Astrocyte of the cerebellum (primary cell): ENCODE measurements at places on chromosomes 3 and 15.
A peak's percentile ranks its signal among the peaks of the same experiment; 100 is the strongest.

DNA sequence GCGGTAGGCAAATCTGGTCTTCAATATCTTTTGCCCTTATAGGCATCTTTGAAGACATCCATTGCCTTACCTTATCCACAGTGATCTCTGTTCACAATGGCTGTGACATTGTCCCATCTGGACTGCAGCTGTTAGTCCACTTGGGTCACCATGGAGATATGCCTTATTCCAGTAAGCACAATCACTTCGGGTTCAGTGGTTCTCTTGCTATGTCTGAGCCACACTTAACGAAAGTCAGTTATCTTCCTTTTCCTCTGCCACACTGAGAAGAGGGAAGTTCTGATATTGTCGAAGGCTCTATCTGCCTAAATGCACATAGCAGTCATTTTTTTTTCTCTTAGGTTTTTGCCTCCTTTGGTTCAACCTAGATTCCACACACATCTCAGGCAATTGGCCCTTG is 119.0 kb upstream of the SATB1 start:
- no peak for DNase-seq

- DNase-seq = no peak
Observed at GRCh38 chr3:53703630-53704362, 142.4 kb downstream of the CHDH start.

- peak; percentile 97 for DNase-seq
Observed at GRCh38 chr15:43911235-43911781, 84.5 kb downstream of the WDR76 start.

DNA sequence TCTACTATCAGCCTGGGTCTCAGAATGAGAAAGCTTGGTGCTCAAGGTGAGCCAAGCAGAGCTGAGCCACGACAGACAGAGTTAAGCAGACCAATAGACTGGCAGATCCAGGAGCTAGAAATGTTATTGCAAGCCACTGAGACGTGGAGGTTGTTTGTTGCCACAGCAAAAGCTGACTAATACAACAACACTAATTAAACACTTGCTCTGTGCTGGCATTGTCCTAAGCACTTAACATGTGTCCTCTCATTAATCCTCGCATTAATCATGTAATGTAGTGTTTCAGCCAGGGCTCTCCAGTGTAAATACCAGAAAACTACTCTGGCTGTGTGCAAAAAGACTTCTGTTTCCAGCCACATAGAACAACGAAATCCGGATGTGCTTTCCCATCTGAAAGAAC is 11.6 kb upstream of the SPSB4 start:
- DNase-seq = no peak

DNA sequence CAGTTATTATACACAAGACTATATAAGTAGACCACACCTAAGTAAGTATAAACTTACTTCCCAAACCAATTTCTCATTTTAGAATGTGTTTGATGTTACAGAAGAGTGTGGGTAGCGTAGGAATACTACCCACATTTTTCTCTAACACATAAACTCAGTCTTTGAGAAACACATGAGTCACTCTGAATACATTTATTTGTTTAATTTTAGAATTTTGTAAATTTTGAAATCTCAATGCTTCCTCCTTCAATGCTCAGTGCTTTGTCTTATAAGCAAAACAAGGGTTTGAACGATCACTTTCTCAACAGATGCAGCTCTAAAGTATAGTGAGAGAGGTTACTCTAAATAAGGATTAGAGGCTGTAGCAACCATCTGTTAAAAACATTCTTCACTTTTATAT is 700.8 kb downstream of the SI start:
- DNase-seq = no peak

- no peak for DNase-seq
Observed at GRCh38 chr3:53081318-53081717, 35.4 kb upstream of the SFMBT1 start.

GRCh38 chr3:141083836-141084649 is 32.9 kb downstream of the SPSB4 start:
- DNase-seq = no peak

GRCh38 chr15:63181648-63182047 is 7.8 kb upstream of the RAB8B start:
- no peak for DNase-seq

GRCh38 chr3:65552434-65552833 is 486.3 kb downstream of the MAGI1 start:
- DNase-seq = no peak

DNA sequence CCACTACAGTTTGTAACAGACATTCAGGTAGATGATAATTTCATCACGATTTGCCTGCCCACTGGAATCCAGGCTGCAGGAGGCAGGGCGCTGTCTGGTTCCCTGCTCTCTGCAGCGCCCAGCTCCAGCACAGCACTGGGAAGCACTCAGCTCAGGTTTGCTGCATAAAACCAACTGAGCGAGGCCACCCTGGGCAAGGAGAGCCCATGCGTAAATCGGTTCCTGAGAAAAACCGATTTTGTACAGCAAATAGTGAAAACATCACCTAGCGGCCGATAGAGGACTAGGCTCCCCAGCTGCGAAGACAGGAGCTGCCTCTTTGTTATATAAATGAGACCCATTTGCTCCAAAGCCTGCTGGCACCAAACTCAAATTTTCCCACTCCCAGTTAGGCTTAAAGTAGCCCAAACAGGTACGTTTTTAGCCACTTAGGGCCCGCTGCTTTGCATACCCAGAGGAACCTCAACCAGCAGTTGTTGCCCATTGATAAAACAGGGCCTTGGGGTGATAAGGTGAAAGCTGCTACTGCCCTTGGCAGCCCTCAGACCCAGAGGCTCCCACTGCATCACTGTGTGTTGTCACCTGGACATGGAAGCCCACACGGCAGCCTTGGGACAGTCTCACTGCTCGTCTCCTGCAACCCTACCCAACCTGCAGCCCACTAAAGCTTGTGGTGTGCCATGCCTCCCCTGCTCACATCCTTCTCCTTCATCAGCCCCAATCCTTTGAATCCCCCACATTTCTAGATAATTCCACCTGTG is 47.5 kb downstream of the ALDH1L1 start:
- no peak for DNase-seq

DNA sequence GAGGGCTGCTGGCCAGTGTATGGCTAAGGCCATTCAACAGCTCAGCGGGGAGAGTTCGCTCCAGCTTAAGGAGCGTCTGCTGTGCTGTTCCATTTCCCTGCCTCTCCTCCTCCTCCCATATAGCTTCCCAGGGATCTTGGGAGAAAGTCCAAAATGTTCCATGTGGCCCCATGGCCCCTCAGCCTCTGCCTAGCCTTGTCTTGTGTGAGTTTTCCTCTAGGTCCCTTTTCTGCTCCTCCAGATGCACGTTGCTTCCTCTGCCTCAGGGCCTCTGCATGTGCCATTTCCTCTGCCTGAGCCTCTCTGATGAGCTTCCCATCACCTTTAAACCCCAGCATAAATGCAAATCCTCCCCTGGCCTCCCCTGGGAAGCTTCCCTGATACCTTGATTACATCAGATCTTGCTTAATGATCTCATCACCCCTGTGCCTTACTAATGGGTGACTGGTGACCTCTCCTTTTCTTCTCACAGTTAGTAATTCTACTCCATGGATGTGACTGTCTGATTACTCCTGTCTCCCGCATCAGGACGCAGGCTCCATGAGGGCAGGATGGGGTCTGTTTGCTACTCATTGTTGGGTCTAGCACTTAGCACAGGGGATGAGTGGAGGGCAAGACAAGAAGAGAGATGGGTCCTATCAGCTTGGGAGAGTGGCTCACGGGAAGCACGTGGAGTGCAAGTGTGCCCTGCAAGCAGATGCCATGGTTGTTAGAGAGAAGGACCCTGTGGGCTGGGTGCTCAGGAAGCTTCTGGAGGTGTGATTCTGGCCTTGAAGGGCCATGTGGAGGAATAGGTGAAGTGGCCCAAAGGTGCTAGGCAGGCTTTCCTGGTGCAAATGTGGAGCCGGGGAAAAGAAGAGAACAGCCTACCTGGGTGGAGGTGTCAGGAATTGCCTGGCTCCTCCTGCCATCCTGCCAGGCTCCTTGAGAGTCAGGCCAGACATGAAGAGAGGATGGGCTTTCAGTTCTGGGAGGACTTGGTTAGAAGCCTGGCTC is 23.8 kb downstream of the ITGA11 start:
- DNase-seq = no peak

DNA sequence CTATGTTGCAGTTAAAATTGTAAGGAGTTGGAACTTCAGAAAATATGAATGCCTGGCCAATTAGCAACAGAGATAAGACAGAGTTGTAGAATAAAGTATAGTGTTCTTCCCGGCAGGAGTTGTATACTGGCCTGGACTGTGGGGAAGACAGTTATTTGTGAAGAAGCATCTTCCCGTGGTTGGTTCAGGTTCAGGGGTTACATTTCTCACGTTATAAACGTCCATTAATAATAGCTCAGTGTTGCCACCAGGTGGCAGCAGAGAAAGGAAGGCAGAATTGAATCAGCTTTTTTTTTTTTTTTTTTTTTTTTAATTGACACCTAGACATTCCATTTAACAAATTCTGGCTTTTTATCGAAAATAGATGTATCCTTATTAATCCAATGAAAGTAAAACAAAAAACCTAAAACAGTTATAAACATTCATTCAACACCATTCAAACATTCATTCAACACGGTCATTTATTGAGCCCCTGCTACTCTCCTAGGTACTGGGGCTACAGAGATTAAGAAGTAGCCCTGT is 66.4 kb upstream of the NR2E3 start:
- peak; percentile 28 for DNase-seq

DNA sequence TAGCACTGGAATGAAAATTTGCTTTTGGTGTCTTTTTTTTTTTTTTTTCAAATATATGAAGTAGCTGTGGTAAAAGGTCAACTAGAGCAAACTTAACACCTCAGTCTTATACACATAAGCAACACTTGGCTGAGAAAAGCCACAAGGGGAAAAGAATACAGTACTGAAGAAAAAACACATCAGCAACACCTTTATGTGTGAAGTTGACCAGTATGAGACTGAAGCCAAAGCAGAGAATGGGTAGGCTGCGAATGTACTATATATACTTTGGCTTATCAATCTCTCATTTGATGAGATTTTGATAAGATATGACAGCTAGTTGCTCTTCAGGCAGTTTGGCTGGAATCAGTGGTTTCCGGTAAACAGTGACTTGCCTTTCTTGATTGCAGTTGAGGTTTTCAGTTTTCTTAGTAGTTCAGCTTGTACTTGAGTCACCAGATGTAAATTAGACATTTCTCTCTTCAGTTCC is 22.0 kb upstream of the ZCWPW2 start:
- no peak for DNase-seq

GRCh38 chr15:90030376-90030775 is 29.3 kb downstream of the ZNF710 start:
- DNase-seq = no peak

- no peak for DNase-seq
Observed at GRCh38 chr15:39165020-39165706, 415.7 kb upstream of the THBS1 start.

GRCh38 chr3:28376424-28376823 is 27.8 kb upstream of the AZI2 start:
- no peak for DNase-seq

DNA sequence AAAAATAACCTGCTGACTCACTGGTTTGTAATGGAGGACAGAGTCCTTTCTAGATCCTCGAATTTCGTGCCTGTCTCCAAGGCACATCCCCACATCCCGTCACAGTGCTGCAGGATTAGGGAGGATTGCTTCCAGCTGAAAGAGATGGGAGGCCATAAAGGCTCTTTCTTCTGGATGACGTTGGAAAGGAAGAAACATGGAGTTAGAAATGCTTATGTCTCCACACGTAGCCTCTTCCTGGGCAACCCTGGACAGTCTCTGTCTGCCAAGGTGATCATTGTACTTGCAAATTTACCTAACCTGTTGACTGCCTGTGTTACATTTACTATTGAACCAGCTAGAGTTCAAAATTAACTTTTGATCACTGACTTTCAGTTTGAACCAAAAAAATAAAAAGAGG is 27.6 kb upstream of the VILL start:
- no peak for DNase-seq

GRCh38 chr15:65577129-65577996 is 33.6 kb downstream of the INTS14 start:
- DNase-seq = no peak

- no peak for DNase-seq
Observed at GRCh38 chr15:39857132-39857531, 62.9 kb downstream of the GPR176 start.

DNA sequence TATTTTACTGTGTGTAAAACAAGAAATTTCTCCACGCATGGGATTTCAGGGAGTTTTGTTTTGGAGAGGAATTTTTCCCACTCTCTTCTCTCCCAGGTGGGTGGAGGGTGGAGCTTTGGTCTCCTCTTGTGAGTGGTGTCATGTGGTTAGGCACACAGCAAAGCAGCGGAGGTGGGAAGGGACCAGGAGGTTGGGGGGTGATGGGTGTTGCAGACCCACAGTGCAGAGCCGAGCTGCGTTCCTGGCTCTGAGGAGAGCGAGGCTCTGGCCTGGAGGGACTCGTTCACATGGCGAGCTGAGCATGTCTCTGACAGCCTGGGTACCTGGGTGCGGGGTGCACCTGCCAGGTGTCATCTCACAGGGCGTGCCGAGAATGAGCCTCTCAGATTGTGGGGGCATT is 87.8 kb downstream of the RYR3 start:
- no peak for DNase-seq

- no peak for DNase-seq
Observed at GRCh38 chr3:59699648-59700320, 650.0 kb upstream of the CFAP20DC start.

DNA sequence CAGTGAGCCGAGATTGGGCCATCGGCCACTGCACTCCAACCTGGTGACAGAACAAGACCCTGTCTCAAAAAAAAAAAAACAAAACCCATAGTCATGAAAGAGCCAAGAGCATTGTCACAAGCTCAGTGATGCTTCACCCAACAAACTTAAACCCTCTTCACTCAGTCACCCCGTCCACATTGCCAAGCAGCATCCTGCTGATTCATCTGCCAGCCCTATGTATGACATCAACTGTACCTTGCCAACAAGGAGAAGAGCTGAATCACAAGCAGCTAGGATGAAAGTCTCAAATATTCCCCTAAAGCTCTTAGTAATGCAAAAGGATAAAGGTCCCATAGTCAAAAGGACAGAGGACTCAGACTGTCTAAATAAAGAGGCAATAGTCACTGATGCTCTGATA is 90.0 kb downstream of the ANO10 start:
- no peak for DNase-seq

DNA sequence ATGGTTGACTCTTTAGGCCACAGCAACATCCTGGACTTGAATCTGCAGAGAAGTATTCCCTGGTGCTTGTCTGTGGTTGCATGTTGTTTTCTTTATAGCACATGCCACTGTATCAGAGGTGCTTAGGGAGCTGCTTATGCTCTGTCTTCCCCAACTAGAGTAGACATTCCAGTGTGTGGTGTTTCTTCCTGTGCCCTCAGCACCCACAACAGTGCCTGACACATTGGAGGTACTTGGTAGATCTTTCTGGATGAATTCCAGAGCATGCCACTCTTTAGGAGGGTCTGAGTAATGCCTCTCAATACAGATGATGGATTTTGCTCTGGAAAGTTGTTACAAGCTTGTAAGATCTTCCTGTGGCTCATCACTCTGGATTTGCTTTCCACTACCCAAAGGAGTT is 117.6 kb downstream of the CHDH start:
- DNase-seq = no peak
